Stimulated activated CD8-positive, alpha-beta memory T cell treated with anti-CD3 and anti-CD28 coated beads, Interleukin-4, amount 100 ng/mL, for 1 hour (primary cell): ENCODE measurements at places on chromosomes 6 and 20.

- DNase-seq, result no peak
These were observed 59.9 kb upstream of the DTNBP1 start for GRCh38 chr6:15722731-15723130.

GRCh38 chr20:655726-656624 lies 3.0 kb upstream of the SRXN1 start:
- DNase-seq, result no peak

GRCh38 chr6:56245903-56246351 lies 1.5 kb downstream of the COL21A1 start:
- DNase-seq, result no peak

- no peak for DNase-seq
These were observed 62.4 kb downstream of the TNFRSF21 start for GRCh38 chr6:47247227-47247797.

DNA sequence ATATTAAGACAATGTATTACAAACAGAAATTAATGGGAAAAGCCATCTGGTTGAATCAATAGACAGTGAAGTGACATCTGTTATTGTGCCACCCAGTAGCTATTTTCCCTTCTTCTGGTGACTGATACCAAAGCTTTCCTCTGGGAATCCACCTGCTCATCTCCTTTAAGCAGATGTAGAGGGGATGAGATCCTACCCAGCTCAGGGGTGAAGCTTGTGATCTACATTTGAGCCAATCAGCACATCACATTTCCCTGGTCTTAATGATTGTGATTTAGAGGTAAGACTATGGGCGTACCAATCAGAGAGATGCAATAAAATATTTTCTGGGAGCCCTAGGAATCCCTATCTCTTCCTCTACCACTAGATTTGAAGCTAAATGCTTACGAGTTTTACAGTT lies 782.9 kb downstream of the PTPRT start:
- DNase-seq, result no peak

GRCh38 chr20:21101453-21101931 lies 4.7 kb downstream of the LINC00237 start:
- no peak for DNase-seq

DNA sequence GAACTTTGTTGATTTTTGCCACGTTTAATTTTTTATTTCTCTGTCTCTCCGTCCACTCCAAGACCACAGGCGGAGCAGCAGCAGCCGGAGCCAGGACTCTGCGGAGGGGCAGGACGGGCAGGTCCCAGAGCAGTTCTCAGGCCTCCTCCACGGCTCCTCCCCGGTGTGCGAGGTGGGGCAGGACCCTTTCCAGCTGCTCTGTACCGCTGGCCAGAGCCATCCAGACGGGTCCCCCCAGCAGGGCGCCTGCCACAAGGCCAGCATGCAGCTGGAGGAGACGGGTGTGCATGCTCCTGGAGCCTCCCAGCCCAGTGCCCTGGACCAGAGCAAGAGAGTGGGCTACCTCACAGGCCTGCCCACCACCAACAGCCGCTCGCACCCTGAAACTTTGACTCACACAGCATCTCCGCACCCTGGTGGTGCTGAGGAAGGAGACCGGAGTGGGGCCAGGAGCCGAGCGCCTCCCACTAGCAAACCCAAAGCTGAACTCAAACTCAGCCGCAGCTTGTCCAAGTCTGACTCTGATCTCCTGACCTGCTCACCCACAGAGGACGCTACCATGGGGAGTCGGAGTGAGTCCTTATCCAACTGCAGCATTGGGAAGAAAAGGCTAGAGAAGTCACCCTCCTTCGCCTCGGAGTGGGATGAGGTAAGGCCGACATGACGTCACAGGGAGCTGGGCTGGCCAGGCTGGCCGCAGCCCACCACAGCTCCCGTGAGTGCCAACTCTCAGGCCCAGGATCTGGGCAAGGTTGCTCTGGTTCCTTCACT lies 123.5 kb downstream of the TCP11 start:
- no peak for DNase-seq

DNA sequence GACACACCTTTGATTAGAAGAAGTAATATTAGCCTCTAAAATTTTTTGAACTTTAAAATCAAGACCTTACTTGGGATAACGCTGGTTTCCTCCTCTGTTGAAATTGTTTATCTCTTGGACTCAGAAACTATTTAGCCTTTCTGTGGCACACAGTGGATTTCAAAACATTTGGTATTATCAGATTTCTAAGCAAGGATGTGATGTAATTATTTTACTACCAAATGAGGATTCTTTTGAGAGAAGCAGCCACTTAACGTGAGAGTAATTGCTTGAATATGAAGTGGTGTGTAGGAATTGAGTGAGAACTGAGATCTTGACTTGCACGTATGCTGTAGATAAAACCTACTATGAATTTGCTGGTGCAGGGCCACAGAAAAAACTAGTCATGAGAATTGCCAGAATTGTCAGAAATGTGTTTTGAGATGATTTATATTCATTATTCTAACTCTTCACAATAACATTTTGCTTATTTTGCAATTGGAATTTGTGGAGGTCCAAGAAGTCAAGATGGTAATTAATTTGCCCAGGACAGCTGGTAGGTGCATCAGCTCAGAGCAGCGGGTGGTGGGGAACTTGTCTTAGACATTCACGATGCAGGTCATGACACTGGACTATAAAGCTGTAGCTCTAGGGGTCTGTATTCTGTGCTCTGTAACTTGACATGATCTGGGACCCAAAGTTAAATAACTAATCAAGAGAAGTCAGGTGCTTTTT lies 53.4 kb downstream of the AKAP12 start:
- no peak for DNase-seq

GRCh38 chr20:62984666-62985443 lies 21.9 kb downstream of the BHLHE23 start:
- DNase-seq, result no peak

DNA sequence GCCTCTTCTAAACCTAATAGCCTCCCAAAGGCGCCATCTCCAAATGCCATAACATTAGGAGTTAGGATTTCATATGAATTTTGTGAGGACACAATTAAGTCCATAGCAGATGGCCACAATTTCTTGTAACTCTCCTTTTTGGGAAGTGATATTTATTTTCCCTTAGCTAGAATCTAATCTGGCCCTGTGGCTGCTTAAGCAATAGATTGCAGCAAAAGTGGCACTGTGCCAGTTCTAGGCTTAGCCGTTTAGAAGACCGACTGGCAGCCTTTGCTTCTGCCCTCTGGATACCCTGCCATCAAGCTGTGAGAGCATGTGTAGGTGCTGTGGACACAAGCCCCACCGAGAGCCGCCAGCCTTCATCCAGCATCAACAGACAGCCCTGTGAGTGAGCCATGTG lies 15.9 kb upstream of the ADGB start:
- no peak for DNase-seq

GRCh38 chr20:56213321-56213720 lies 35.2 kb upstream of the MC3R start:
- DNase-seq, result no peak

DNA sequence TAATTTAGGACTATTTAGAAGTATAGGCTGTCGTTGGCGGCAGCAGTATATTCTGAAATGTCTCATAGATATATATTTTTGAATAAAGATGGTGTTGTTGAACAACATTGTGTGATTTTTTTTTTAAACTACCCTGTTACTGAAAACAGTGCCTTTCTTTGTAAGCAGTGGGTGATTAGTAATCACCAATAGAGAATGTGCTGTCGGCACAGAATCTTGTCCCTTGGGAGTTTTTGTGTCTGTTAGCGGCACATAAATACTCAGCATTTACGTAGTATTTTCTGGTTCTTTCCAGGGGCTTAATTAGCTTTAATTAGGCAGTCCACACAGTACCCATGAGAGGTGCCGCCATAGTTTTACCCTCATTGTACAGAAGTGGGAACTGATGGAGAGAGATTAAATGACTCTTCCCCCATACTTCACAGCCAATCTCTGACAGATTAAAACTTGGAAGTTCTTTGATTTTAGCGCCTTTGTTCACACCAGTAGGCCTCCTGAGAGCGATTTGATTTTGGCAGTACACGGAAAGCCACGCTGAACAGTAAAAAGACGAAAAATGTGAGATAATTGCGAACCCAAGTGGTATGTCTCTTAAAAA lies 58.8 kb downstream of the RPRD1B start:
- no peak for DNase-seq

GRCh38 chr20:6360766-6361165 lies 237.9 kb upstream of the FERMT1 start:
- no peak for DNase-seq

GRCh38 chr20:25297141-25297905 lies 49.4 kb downstream of the PYGB start:
- no peak for DNase-seq
